ENCODE measurements at places on chromosomes 1 and 21. TPM values are rescaled to one million over a fixed set of nuclear protein-coding genes. Genes with fewer than 3 reads are reported as not detected.

- no peak for DNase-seq
These were observed 72.4 kb downstream of the JAK1 start for GRCh38 chr1:64893921-64894320.

DNA sequence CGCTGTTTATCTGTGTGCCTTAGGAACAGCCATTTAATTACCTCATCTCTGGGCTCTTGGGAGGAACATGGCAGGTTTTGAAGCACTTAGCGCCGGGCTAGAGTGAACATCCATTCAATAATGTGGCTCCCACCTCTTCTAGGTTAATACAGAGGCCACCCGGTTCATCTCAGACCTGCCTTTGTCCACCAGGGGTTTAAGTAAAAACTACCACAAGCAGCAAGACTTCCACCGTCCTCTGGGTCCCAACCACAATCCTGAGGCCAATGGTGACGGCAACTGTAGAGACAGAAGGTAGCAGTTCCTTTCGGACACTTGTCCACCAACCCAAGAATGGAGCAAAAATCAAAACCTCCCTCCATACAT lies 924 bp upstream of the DDOST start:
- DNase-seq = no peak

- no peak for DNase-seq
These were observed 1011.8 kb downstream of the PLA2G4A start for GRCh38 chr1:187840557-187840956.

DNA sequence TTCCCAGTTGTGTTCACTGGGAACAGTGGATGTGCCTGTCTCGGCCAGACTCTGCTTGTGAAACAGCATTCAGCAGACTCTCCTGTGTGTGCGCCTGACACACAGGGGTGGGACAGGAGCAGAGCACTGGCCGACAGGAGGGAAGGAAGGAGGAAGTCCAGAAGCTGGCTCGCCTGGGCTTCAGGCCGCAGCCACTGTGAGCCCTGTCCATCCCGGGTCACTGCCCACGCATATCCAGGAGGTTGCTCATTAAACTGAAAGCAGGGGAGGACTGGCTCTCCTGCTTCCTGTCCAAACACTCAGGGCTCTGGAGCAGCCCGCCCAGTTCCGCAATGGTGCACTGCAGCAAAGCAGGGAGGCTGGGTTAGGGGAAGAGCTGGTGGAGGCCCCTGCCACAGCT lies 218.7 kb upstream of the VAMP3 start:
- no peak for DNase-seq

The LDLRAD1 gene
- total RNA-seq = not detected

DNA sequence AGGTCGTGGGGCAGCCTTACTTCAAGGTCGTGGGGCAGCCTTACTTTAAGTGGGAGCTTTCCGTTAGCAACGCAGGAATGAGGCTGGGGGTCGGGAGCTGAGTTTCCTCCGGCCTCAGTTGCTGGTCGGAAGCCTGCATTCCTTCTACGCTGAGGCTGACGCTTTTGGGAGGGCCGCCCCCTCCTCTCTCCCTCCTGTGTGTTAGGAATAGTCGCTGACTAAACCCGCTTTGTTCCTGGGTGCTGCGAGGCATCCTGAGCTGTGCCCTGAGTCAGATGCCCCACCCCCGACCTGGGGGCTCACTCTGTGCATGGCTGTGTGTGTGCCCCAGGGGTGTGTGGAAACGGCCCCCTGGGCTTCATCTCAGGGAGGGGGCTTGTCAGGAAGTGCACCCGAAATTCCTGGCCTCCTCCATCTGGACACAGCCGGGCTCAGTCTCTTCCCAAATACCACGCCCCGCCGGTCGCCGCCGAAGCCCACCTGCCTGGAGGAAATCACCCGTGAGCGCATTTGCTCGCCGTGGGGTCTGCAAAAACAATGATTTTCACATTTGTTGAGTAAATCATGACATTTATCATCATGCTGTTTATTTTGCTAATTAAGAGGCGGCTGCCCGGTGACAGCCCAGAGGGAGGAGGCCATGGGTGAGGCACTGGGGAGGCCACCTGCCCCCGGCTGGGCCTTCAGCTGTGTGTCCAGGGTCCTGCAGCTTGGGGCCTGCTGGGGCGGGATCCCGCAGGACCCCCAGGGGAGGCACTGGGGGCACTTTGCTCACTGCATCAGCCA lies 121.4 kb downstream of the PRDM16 start:
- no peak for DNase-seq

All from A172 (cell line).